ENCODE measurements at places on chromosomes 3 and 15. TPM values are rescaled to one million over a fixed set of nuclear protein-coding genes. Genes with fewer than 3 reads are reported as not detected.

DNA sequence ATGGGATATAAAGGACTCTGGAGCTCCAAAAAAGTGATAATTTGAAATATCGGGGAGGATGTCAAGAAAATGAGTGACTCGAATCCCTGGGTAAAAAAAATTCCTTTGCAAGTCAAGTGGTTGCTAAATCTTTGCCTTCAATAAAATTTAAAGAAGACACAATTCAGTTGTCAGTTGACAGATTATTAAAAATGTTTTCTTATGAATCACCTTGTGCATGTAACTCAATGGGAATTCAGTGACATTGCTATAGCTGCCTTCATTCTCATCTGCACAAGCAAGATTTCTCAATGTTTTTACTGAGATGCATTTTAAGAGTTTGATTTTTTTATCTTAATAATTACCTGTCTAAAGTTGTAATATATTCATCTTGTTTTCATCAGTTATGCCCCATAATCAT, 264.0 kb upstream of the IL12A start:
- no peak for DNase-seq

GRAMD2A gene
- 0.51 TPM for total RNA-seq

DNA sequence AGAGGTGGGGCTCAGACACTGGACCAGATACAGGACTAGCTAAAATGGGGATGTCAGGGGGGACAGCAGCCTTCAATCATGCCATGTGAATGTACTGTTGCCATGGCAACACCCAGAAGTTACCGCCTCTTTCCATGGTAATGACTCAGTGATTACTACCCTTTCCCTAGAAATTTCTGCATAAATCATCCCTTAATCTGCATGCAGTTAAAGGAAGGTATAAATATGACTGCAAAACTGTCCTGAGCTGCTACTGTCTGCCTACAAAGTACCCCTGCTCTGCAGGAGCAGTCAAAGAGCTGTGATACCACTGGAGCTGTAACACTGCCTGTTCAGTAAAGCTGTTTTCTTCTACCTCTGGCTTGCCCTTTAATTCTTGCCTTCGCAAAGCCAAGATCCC, 168.2 kb downstream of the PEAK1 start:
- DNase-seq: no peak

- no peak for DNase-seq
Observed at GRCh38 chr3:124787476-124788195, 57.4 kb downstream of the UMPS start.

GRCh38 chr3:155745795-155746550, 1.1 kb upstream of the PLCH1 start:
- DNase-seq: peak; percentile 25
